ENCODE measurements at places on chromosomes 1 and 21.
A peak's percentile ranks its signal among the peaks of the same experiment; 100 is the strongest.

DNA sequence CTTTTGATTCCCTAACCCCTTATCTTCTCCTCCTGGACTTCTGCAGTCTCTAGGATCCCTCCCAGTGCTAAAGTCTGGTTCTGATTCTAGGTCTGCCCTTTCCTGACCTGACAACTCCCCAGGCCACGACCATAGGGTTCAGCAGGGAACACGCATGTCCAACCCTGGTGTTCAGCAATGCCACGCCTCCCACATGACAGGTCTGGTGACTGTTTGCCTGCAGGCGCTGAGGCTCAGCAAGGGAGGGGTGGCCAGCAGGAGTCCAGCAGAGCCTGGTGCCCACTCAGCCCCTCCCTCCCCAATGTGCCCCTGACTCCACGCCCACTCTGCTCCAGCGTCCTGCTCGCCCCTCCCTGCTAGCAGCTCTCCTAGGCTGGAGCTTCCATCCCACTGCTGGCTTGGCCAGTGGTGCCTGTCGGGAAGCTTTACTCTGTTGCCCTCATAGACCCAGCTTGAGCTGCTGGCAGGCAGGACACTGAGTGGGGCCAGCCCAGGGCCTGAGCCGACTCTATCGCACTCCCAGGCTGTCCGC lies 17.3 kb downstream of the SLC9A1 start:
- DNase-seq: peak; percentile 95

GRCh38 chr1:173255214-173255813 lies 48.2 kb upstream of the TNFSF4 start:
- DNase-seq: peak; percentile 47

- DNase-seq: no peak
Measured at GRCh38 chr1:241839369-241839979, 8.5 kb upstream of the EXO1 start.

DNA sequence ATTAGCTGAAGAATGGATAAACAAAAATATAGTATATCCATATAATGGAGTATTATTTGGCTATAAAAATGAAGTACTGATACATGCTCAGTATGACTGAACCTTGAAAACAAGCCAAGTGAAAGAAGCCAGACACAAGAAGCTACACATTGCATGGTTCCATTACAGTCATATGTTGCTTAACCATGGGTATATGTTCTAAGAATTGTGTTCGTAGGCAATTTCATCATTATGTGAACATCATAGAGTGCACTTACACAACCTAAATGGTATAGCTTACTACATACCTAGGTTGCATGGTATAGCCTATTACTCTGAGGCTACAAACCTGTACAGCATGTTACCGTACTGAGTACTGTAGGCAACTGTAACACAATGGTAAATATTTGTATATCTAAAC lies 28.6 kb upstream of the FCAMR start:
- DNase-seq: no peak

DNA sequence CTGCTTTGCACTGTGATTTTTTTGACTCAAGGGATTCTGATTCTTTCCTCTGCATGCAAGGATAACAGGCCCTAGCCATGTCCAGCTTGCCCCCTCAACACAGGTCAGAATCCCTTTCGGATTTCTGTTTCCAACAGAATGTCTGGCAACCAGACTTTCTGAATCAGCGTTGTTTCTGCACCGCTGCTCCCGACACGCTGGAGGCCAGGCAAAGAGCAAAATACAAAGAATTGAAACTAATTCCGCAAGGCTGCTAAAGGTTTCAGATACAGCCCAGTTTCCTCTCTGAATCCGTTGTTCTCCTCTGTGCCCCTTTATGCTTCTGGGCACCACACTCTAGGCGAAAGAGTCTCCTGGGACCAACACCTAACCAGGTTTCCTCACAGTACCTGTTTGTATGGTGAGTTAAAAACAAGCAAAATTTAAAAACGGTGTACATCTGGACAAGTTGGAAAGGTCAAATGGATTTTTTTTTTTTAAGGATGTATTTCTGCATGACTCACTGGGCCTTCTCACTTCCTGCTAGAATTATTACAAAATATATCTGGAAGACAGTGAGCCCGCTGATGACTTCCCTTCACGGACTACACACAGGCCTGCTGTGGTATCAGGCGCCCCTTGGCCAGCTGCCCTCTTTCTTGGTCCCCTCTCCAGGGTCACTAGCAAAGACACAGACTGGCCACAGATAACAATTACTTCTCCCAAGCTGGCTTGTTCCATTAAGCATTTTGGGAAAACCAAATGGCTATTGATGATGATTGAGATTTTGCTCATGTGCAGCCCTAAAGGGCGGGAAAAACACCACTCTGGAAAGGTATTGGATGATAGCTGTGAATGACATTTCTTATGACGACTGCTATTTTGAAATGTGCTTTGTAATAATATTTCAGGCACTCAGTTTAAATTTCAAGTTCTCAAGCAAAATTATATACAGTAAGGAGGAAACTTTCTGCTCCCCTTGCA lies 118.3 kb downstream of the TGFB2 start:
- DNase-seq: no peak

DNA sequence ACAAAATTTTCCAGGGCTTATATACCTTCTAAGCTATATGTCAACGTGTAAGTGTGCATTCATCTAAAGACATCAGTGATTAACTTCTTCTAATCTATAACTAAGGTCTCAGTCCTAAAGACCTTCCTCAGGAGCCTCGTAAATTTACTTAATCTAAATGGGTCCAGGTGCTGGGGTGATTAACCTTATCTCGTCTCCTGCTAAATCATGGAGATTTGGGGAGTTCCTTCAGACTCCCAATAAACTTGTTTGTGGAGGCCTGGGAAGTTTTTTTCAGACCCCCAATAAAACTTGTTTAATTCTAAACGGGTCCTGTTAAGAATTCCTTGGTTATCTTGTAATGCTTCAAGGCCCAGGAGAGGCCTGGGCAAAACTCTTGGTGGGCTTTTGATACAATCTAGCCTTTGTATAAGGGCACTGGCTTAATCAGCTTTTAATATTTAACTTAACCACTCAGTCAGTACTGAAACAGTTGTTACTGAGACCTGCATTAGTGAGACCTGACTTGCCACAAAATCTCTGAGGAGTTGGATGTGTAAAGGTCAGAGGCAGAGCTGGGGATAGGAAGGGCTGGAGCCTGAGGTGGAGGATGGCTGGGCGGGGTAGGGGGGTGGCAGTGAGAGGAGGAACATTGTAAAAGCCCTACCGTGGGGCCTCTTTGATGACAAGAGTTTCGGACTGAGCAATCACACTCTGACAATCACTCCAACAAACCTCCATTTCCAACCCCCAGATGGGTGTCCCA lies 6.2 kb upstream of the HMGCS2 start:
- DNase-seq: no peak

Data from foreskin melanocyte (primary cell).